ENCODE measurements at places on chromosomes 6 and 20.

DNA sequence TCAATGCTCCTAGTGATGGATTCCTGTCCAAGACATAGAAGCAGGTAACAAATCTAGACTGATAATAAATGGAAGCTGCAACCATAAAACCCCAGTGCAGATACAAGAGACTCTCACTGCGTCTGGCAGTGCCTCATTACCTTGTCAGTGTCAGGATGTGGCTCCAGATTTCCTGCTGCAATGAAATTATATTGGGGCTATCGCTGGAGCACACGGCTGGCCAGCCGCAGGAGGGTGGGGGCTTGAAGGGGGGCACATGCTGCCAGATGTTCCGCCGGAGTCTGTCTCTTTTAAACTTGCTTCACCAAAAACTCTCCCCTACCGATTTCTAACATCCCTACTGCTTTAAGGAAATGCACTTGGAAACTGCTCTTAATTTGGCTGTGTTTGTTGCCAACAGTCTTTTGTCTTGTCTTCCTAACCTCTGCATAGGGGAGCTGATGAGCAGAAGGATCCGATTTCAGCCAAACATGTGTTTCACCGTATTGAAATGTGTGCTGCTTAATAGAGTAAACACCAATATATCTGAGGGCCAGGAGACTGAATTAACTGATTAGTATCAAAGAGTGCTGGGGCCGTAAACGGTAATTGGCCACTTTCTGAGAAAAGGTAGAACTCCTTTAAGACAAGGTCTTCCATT lies 102.2 kb upstream of the EXOC2 start:
- no peak for DNase-seq

- DNase-seq, result no peak
Observed at GRCh38 chr20:51752343-51752951, 15.7 kb downstream of the ATP9A start.

GRCh38 chr6:137033828-137034227 lies 10.9 kb downstream of the IL20RA start:
- peak; percentile 84 for DNase-seq

DNA sequence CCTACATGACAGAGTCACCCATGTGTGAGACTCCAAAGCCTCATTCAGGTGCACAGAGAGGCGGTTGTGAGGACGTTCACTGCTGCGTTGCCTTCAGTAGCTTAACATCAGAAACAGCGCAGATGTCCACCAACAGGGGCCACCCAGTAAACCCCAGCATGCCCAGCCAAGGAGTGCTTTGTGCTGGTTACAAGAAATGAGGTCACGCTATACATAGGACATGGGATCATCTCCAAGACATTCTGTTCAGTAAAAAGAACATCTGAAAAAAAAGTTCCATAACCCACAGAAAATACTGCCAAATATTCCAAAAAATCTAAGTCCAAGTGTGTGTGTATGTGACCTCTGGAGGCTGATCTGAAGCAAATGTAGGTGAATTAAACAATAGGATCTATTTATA lies 16.0 kb downstream of the SLC52A3 start:
- no peak for DNase-seq

DNA sequence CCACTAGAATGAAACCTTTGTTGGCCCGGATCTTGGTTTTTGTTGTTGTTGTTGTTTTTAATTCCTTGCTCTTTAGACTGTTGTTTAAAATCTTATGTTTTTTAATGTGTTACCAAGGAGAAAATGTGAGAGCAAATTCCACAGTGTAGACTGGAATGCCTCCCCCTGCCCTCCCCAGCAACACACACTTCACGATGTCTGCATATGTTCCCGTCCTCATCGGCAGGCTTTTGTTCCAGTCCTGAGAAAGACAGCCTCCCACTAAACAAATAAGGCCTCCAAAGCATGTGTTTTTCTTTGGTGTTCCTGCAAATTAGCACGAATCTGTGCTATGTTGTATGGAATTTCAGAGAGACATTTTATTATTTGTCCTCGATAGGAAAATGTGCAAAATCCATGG lies 263.3 kb upstream of the QKI start:
- no peak for DNase-seq

DNA sequence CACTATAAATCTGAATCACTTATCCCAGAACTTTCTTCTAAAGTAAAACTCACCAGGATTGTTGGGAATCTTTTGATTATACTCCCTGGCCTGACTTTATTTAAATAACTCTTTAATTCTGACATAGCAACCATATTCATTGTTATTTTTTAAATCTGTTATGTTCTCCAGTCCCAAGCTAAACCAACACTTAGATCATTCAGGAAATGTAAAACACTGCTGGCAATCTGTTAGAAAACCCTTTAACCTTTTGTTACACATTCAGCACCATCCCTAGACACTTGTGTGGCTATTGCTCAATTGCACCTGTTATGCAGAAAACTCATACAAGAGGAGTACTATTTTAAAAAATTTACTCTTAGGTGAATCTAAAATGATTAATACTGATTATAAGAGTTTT lies 101.8 kb upstream of the NHSL1 start:
- DNase-seq, result no peak

DNA sequence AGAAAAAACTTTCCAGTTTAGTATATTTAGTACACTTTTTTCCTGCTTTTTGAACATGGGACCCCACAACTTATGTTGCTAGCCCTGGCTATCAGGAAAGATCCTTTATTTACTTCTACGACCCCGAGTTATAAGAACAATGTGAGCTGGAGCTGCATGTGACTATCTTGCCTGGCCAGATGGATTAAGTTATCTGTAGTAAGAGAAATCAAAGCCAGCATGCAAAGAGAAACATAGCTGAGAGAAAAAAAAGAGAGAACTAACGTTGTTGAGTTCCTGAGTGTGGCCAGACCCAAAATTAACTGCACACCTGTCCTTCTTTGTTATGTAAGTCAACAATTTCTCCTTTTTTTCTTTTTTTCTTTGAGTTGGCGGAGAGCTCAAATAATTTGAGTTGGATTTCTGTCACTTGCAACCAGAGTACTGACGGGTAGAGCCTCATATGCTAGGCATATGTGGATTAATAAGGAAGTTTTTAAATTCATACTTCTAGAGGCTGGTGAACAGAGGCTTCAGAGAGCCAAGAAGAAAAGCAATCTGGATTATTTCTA lies 219.5 kb downstream of the HACE1 start:
- peak; percentile 40 for DNase-seq

DNA sequence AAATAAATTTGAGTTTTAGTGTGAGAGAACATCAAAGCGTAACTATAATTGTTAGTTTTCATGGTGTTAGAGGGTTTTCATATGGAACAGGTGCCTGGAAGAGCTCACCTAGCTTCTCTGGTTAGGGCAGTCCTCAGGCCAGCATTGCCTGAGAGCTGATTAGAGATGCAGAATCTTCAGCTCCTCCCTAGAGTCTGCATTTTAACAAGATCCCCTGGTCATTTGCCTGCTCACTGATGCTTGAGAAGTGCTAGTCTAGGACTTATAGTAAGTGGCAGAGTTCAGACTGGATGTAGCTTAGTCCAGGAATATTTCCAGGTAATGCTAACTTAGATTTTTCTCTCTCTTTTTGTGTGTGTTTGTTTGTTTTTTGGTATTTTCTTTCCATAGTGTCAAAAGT lies 21.7 kb upstream of the SMIM26 start:
- DNase-seq, result no peak

GRCh38 chr6:144266091-144266649 lies 19.0 kb upstream of the UTRN start:
- DNase-seq, result no peak

DNA sequence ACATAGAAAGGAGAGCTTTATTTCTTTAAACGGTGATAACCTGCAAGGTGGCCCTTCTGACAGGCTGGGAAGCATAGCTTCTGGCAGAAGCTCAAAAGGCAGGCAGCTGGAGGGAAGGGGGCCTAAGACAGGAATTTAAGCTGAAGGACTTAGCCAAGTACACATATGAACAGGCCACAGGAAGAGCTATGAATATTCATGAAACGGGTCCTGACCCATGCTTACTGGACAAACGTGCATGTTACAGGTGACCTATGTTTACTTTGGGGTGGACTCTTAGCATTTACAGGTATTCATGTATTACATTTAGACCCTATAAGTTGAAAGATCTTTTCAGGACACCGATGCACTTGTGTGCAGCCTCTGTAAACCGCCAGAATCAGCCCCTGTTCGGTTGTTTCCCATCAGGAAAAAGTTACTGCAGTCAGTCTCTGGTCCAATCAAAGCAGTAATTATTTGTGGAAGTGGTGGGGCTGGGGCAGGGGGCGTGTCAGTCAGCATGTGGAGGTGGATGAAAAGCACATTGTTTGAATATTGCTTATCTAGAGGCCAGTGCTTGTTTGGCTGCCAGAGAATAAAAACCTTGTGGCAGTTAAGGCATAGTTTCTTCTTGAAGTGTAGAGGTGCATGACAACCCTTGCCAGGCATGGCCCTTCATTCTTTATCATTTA lies 2.9 kb upstream of the GZF1 start:
- no peak for DNase-seq

DNA sequence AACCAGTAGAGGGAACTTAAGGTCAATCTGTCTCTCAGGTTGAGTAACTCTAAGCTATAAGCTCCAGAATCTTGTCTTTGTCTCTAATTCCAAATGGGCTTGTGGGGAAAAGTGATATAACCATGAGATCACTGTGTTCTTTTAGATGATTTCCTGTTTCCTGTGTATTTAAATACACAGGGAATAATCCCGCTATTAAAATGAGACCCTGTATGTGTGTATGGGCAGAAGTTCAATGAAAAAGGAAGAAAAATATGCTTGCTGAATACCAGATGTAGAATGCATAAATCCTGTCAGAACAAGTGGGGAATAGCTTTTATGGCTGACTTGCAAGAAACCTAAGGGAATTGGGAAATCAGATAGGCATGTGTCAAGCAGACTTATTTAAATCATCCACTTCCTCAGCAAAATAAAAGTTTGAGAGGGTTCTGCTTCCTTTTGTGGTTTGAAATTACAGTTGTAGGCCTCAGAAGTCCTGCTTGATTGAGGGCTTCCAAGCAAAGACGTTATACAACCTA lies 164.7 kb upstream of the PDE7B start:
- peak; percentile 19 for DNase-seq

DNA sequence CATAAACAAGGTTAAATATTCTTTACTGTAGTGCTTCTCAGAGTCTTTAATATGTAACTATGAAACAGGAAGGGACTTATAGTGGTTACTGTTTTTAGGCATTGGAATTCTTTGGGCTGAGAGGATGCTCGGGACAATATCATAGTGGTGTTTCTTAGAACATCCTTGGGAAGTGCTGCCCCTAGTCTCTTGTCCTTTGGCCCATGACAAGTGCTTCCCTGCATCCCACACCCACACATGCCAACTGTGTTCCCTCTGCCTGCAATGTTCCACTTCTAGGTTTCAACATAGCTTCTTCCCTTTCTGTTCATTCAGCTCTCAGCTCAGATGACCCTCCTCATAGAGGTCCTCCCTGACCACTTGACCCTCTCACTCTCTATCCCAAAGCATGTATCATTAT lies 37.6 kb downstream of the CFAP61 start:
- DNase-seq, result no peak

DNA sequence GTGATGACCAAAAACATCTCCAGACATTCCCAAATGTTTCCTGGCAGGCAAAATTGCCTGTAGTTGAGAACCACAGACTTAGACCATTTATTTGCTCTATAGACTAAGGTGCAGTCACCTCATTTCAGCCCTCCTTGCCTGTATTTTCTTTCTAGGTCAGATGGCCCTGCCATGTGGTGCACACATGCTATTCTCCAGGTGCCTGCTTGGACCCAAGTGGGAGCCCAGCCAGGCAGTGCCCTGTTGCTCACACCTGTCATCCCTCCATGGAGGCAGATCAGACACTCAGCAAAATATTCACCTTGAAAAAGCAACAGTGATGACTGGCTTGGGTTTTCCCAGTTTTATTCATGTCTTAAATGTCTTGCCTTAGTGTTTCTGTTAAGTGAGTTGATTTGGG lies 311.4 kb downstream of the TFAP2C start:
- DNase-seq, result no peak

DNA sequence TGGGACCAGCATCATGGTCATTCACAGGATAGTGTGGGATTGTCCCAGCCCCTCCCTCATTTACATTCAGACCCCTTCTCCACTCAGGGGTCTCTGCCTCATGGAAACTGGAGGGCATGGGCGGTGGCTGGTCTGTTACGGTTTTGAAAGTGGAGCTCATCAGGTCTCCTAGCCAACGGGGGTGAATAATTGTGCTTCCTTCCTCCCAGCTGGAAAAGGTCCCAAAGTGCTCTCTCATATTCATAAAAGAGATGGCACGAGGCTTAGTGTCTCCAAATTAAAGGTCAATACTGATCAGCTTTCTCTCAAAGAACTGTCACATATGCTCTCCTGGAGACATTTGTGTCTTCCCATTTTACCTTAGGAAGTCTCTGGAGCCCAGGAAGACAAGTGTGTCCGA lies 19.9 kb downstream of the JARID2 start:
- DNase-seq, result no peak

GRCh38 chr20:25177890-25178321 lies 17.6 kb upstream of the ENTPD6 start:
- no peak for DNase-seq

GRCh38 chr6:10235344-10235743 lies 179.5 kb downstream of the TFAP2A start:
- no peak for DNase-seq

DNA sequence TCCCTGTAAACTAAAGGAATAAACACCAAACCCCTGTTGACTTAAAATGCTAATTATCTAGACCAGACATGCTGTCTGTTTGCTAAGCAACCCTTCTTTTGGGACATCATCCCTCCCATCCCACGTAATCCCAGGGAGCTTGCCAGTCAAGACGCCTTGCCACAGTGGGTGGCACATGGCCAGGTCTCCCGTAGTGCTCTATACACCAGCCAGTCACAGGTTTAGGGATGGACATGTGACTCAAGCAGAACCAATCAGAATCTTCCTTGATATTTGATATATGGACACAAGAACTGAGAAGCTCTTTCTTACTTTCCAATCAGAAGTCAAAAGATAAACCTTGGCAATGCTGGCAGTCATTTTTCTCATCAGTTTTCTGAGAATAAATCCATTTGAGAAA lies 60.0 kb downstream of the CNKSR3 start:
- DNase-seq, result no peak

GRCh38 chr6:105821777-105822176 lies 264.4 kb upstream of the PRDM1 start:
- DNase-seq, result no peak

Data from KBM-7 (cell line).